ENCODE measurements at places on chromosomes 1 and 21.

- DNase-seq, result no peak
These were observed 27.2 kb downstream of the PTP4A2 start for GRCh38 chr1:31910933-31911332.

DNA sequence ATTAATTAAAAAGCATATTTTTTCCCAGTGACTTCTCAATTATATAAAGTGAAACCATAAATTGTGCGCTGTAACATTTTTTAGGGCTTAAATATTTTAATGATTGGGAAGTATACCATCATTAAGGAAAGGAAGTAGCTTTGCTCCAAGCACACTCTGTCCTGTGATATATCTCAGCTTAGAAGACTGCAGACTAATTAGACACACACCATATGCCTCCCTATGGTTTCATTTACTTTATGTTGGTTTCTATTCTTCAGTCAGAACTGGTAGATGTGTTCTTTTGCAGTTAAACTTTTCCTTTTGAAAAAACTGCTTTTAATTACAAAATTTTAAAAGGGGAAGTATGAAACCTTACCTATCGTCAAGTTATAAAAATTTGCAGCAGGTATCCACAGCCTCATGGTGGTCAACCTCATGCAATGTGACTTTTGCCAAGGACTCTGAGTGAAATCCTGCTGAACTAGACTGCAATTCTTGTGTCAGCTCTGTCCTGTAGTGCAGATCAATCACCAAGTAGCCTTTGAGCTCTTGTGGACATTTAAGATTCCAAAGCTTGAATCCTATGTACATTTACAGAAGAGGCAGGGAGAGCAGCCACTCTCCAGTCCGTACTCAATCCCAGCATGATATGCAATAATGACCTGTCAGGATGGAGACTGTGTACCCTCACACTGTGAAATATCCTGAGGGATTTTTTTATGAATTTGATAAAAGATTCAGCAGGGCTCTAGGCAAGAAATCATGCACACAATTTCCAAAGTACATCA lies 149.1 kb downstream of the AMY1C start:
- DNase-seq, result no peak

- DNase-seq, result no peak
These were observed 709.9 kb upstream of the ADGRL4 start for GRCh38 chr1:79716447-79716846.

- no peak for DNase-seq
These were observed 1.1 kb upstream of the TBX15 start for GRCh38 chr1:118989006-118989815.

- no peak for DNase-seq
These were observed 97.9 kb downstream of the RIPK4 start for GRCh38 chr21:41668686-41669532.

GRCh38 chr1:171664976-171665375 lies 12.5 kb upstream of the MYOC start:
- DNase-seq, result no peak

GRCh38 chr21:32298658-32299081 lies at the start of gene MRAP:
TSS of gene MRAP (plus strand) at chr21:32298855. CDS start at chr21:32298972, 117 bp downstream.
- no peak for DNase-seq

DNA sequence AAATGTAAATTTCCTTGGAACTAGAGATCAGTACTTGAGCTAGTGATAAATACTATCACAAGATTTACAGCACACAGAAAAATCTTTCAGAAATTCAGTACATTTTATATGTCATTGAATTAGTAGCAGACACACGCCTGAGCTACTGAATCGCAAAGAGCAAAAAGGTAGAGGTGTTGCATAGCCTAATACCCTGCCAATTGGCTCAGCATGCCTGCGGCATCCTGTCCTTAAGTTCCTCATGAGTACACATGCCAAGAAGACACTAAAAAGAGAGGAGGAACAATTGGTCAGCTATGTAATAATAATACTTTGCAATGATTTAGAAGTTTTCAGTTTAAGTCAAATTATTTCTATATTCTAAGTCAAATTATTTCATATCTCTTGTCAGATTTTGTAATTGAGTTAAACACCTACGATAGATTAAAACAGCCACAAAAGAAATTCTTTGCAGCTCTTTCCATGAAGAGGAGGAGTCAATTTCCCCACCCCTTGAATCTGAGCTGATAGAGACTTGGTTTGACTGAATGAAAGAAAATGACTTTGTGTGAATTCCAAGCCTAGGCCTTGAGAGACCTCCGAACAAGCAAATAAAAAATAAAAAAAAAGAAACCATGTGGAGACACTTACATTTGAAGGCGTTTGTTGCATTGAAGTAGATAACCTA lies 36.2 kb upstream of the PKN2 start:
- DNase-seq, result no peak

- no peak for DNase-seq
These were observed 446.8 kb downstream of the COL11A1 start for GRCh38 chr1:102661481-102661880.

DNA sequence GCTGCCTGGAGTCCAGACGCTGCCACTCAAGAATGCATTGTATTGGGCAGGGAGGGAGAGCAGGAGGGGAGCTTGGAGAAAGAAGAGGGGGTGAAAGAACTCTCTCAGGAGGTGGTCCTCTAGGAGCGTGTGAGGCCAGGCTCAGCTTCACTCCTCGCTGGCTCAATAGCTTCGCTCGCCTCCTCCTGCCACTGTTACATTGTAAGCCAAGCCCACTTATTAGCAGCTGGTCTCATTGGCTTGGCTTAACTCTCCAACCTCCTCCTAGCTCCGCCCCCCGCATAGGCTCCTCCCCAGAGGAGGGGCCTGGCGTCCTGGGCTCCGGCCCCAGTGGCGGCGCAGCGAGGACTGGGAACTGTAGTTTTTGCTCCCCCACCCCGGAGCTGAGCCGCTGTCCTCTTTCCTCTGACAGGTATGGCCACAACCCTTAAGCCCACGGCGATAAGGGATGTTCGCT lies at the start of gene KCNN3:
Gene KCNN3, minus strand, starts transcription at position 167 of the 457 bp plus-strand sequence. CDS start 317 bp downstream, outside the sequence.
- peak; percentile 62 for DNase-seq
